ENCODE measurements at places on chromosomes 1 and 21.

GRCh38 chr1:156089704-156090103, 7.4 kb upstream of the MEX3A start:
- DNase-seq = peak; percentile 57

- no peak for DNase-seq
Measured at GRCh38 chr1:234479310-234479559, 256 bp upstream of the TARBP1 start.

DNA sequence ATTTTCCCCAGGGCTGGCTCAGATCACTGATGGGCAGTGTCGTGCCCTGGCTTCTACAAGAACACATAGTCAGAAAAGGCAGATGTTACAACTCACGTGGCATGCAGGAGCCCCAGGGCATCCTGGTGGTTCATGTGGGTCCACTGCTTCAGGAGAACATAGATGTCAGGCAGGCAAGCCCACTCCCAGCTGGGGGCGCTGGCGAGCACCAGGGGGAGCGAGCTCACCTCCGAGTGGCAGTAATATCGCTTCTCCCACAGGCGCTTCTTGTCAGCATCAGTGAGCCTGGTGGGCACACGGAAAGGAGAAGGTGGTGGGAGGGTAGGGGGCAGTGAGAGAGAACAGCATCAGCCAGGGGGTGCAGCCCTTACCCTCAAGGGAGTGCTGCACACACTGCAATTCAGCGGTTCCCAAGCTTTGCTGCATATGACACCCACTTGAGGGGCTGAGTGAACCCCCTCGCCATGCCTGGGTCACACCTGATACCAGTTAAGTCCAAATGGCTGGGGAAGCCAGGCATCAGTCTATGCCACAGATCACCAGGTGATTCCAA, 34.3 kb upstream of the PPP1R15B start:
- peak; percentile 44 for DNase-seq

GRCh38 chr1:207071426-207071825, 17.2 kb upstream of the C4BPB start:
- no peak for DNase-seq

DNA sequence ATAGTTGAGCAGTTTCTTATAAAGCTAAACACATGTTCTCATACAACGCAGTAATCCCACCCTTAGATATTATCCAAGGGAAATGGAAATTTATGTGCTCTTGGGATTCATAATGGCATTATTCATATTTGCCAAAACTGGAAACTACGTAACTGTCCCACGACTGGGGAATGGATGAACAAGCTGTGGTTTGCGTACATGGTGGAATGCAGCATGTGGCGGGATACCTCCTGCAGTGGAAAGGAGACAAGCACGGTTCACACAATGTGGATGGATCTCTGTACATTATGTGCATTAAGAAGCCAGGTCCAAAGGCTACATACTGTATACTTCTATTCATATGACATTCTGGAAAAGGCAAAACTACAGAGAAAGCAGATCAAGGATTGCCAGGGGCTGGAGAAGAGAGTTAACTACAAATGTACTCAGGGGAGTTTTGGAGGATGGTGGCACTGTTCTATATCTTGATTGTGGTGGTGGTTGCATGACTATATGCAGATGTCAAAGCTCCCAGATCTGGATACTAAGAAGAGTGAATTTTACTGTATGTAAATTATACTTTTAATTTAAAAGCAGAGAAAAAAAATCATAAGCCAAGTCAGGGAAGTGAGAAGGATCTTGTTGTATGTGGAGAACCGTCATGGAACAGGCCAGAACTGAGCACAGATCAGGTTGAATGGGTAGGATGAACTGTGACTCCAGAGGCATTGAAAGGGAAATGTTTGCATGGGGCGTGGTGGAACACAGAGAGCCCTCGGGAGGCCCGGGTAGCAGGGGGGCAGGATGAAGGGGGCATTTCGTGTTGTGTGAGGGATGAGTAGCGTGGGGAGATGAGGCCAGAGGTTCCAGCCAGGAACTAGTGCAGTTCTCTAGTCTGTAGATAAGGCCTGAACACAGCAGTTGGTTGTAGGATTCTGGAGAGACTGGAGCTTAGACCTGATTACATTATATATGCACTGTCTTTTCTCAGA, 90.7 kb downstream of the GALNT2 start:
- DNase-seq = no peak

Measured in NCI-H2107 (cell line).